Umbilical cord (tissue), 2 donors: ENCODE measurements at places on chromosomes 1 and 21.

DNA sequence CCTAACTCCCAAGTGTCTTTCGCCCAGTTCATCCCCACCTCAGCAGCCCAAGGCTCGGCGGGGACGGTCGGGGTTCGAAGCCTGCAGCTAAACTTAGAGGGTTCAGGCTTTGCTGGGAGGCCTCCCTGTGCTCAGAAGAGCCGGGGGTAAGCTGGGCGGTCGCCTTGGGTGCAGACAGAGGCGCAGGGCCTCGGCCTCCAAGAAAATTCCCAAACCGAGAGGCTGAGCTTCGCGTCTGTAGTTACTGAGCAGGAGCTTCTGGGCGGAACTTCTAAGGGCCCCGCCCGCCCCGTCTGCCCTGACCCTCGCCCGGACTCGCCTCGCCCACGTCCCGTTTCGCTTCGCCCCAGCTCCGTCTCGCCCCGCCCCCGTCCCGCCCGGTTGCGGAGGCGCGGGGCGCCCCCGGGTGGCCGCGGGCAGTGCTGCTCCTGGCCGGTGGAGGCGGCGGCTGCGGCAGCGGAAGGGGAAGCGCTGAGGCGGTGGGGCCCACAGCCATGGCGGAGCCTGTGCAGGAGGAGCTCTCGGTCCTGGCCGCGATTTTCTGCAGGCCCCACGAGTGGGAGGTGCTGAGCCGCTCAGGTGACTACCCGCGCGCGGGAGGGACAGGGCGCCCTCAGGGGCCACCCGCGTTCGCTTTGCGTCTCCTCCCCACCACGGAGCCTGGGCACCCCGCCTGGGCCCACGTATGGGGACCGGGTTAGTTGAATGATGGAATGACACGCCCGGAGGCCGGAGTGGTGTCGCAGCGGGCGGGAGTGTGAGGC lies at the start of gene RWDD3:
Gene RWDD3 (plus strand): TSS at position 474 of the 764 bp plus-strand sequence. CDS start 21 bp downstream, at position 495.
- DNase-seq = peak; percentile 96

GRCh38 chr1:205530116-205530515 lies 25.6 kb downstream of the CDK18 start:
- no peak for DNase-seq

- DNase-seq = peak; percentile 15
These were observed 17.1 kb upstream of the UBXN10 start for GRCh38 chr1:20168564-20169491.

DNA sequence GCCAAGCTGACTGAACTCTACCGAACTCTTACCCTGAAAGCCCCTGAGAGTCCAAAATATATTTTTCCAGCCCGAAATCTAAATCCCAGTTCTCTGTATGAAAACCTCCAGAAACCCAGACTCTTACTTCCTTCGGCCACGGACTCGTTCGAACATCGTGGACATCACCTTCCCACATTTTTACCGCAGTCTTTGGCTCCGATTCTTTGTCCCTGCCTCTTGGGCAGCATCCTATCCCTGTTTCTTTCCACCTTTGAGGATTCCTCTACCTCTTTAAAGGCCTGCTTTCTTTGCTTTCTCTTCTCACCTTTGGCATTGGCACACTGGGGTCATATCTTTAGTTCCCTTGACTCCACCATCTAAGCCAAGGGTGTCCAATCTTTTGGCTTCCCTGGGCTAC lies 932 bp upstream of the USP24 start:
- no peak for DNase-seq

DNA sequence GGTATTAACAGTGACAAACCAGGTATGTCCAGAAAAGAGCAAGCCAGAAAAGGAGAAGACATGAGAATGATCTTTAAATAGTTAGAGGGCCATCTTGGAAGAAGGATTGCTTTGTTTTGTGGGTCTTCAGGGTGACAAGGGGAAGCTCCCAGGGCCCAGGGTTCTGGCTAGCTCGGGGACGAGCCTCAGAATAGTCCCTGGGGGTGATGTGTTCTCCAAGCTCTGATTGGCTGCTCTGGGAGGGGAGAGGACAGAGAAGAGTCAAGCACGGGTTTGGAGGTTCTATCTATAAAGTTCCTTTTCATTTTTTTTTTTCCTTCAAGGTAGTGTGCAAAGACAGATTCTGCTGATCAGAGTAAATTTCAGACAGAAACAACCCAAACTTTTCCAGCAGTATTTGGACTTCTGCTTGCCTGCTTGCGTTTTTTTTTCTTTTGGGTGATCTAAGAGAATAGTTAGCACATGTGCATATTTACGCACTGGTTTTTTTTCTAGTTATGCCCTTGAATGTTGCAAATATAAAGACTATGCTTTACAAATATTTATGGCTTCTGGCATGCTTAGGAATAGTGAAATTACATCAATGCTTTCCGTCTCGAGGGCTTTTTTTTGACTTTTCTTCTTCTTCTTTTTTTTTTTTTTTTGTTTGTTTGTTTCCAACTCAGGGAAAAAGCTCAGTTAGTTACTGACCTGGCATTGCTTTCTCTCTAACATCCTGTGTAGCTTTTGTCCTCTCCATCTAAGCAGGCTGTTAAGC lies 59.7 kb downstream of the ROR1 start:
- DNase-seq = peak; percentile 44

GRCh38 chr1:147243841-147244240 lies 1.4 kb downstream of the CHD1L start:
- DNase-seq = peak; percentile 6
